Forelimb muscle (tissue), 1 donor: ENCODE measurements at places on chromosomes 16 and 17. TPM values are rescaled to one million over a fixed set of nuclear protein-coding genes. Genes with fewer than 3 reads are reported as not detected.

CEMP1 gene
- 2.0 TPM for polyA plus RNA-seq

GRCh38 chr17:74566132-74566753 lies 1.1 kb downstream of the CD300H start:
- DNase-seq, result no peak

GRCh38 chr16:49061137-49061714 lies 220.4 kb downstream of the CBLN1 start:
- DNase-seq, result no peak

DNA sequence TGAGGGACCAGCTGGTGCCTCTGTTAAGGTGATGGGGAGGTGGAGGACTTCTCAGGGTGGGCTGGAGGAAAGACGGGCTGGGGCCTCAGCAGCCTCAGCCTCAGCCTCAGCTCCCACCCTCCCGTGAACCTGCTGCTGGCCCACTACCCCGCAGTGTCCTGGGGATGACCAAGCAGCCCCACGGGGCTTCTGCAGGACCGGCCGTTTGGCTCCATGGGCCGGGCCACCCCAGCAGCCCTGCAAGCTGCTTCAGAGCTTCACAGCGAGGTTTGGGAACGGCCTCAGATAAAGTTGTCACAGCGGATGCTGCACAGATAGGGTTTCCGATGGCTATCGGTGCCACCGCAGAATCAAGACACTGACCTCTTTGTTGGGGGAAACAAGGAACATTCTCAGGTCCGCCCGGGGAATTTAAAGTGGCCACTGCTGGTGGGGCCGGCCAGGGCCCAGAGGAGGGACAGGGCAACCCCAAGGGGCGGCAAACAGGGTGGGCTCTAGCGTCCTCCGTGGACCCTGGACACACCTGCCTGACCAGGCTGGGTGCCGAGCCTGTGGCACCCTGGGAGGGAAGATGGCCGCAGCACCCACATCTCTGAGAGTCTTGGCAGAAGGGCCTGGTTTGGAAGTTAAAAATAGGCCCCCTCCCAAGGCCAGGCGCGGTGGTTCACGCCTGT lies 47.8 kb upstream of the ZC3H18 start:
- DNase-seq, result no peak

MPP2 gene
- polyA plus RNA-seq, result 2.6 TPM

- no peak for DNase-seq
Observed at GRCh38 chr17:30074730-30075129, 41.9 kb upstream of the NSRP1 start.

RNF43 gene
- 0.09 TPM for polyA plus RNA-seq

KRTAP3-1 gene
- polyA plus RNA-seq, result not detected

- no peak for DNase-seq
Observed at GRCh38 chr16:53755026-53755910, 51.3 kb downstream of the FTO start.

GRCh38 chr16:10001258-10001775 lies 180.9 kb downstream of the GRIN2A start:
- no peak for DNase-seq

- DNase-seq, result no peak
Observed at GRCh38 chr16:84308120-84308519, 13.4 kb downstream of the WFDC1 start.

ORC6 gene
- polyA plus RNA-seq, result 10.3 TPM

GRCh38 chr17:3683054-3683511 lies 12.9 kb downstream of the P2RX5 start:
- no peak for DNase-seq

DNA sequence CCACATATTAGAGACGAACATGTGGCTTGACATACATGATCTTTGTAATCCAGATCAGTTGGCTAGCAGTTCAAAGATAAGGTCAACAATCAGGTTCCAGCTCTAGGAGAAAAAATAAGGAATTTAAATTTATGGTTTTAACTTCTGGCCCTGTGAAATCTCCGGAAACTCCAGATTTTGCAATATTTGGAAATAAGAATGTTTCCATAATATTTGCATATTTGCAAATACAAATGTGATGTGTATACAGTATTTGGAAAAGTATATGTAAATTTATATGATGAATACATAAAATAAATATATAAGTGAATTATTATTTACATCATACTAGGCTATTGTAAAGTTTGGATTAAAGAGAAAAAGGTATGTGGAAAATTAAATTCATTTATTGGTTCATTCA lies 97.1 kb downstream of the KCNJ2 start:
- DNase-seq, result no peak

PRSS33 gene
- not detected for polyA plus RNA-seq

- no peak for DNase-seq
Observed at GRCh38 chr17:16585796-16586195, 16.8 kb upstream of the ZNF287 start.

DNA sequence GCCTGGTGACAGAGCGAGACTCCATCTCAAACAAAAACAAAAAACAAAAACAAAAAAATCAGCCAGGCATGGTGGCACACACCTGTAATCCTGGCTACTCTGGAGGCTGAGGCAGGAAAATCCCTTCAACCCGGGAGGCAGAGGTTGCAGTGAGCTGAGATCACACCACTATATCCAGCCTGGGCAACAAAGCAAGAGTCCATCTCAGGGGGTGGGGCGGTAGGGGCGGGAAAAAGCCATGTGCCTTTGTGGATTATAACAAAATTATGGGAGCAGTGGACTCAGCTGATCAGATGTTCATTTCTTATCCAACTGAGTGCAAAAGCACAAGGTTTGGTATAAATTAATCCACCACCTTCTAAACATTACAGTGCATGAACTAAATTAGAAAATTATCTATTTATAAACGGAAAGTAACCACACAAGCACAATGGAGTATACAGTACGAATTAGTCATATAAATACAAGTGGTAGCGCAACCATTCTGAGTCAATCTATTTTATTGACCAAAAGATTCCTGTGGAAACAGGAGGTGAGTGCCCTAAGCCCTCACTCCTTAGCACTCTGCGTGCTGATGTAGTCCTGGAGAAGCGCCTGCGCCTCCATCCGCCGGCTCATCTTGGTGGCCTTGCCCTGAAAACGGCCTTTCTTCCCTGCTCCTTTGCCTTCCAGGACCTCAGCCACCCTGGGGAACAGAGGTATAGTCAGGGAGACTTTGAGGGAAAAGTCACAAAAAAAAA lies 14.0 kb downstream of the AARSD1 start:
- DNase-seq, result no peak
